ENCODE measurements at places on chromosomes 3 and 15. TPM values are rescaled to one million over a fixed set of nuclear protein-coding genes. Genes with fewer than 3 reads are reported as not detected.

DNA sequence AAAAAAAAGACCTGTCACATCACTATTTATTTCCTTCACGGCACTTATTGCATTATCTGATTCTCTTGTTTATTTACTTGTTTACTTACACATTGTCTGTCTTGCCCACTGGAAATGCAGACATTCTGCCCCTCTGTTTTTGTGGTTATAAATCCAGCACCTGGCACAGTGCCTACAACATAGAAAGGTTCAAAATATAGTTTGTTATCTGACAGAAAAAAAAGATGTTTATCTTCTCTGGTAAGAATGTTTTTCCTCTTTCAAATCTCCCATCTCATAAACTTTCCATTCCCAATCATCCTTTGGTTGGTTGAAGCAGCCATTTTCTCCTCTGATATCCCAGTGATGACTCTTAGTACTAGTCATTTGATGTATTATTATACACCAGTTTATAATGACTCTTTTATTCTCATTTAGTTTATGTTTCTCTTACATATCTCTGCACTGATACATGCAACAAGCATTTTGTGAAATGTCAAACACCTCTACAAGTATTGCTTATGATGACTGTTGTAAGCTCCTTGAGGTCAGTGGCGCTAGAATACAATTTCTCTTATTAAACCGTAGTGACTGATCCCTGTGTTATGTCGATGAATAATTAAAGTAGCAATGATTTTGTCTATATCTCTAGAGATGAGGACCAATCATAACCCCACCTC, 398.4 kb upstream of the TBL1XR1 start:
- DNase-seq = no peak

GRCh38 chr3:169498336-169498735, 165.2 kb downstream of the MECOM start:
- no peak for DNase-seq

DNA sequence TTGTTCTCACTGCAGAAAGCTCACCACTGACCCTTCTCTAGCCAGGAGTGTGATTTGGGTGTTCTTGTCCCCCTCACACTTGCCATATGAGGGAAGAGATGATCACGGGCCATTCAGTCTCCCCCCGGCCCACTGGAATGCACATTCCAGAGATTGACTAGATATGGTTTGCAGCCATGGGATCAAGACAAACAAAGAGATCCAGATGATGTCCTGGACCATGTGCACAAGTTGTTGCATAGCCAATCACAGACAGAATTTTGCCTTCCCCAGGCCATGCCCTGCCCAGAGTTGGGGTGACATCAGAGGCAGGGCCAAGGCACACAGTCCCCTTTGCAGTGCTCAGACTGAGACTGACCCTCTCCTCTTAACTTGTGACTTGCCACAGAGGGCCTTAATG, 14.8 kb downstream of the MUC13 start:
- no peak for DNase-seq

DNA sequence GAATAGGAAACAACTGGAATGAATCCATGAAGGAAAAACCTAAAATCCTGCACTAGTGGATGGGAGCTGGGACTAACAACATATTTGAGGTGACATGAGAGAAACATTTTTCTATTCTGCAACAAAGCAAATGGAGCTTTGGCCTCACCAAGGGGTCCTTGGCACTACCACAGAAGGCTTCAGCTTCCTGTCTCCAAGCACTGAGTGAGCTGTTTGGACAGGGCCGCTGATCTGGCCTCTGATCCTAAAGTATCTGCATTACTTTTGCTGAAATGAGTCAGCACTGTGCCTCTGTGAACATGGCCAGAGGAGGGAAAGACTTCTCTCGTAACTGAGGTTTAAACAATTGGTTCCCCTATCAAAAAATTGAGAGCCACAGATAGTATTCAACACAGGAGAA, 9.0 kb downstream of the ARPP21 start:
- DNase-seq = peak; percentile 27

- peak; percentile 64 for DNase-seq
Measured at GRCh38 chr3:189941679-189942078, 179.0 kb downstream of the P3H2 start.

GRCh38 chr3:146152834-146153233, 8.2 kb downstream of the PLOD2 start:
- no peak for DNase-seq

- DNase-seq = no peak
Measured at GRCh38 chr3:134334231-134334900, 39.9 kb downstream of the AMOTL2 start.

DNA sequence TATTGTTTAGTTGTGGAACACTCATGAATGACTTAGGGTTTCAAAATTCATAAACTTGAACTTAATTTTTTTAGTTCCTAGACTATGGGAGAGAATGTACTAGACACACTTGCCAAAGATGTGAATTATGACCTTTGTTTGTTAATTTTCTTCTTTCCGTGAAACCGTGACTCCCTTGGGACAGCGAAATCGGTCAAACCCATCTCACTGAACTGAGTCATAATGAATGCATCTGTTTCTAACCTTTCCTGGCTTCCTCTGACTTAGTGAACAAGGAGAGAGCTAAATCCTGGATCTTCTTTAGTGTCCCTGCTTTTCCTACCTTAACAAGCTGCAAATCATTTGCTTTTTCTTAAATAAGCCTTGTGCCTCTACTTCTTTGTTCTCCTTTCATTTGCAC, 85.5 kb downstream of the LARS2 start:
- DNase-seq = peak; percentile 25

DNA sequence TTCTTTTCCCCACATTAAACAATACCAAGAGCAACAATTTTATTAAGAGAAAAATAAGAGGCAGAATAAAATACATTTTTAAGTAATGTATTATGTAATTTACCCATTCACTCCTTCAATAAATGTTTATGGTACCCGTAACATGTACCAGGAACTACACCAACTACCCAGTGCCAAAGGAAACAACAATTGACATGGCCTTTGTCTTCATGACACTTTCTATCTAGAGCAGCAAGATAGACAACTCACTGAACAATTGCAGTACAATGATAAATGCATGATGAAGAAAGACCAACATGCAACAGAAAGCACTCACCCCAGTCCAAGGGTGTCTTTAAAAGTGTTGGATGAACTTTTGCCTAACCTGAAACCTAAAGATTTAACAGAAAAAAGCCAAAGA, 493.8 kb downstream of the IGSF11 start:
- no peak for DNase-seq

DNA sequence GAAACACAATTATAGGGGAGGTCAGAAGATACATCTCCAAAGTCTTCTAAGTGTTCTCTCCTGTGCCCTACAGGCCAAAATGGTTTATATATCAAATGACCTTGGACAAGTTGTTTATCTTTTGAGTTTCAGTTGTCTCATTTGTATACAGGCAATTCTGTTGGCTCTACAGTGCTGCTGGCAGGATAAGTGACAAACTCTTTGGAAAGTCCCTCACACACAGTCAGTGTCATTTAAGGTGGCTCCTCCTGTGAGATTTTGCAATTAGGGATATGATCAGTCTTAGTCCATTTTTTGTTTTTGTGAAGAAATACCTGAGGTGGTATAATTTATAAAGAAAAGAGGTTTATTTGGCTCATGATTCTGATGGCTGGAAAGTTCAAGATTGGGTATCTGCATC, 1035.8 kb upstream of the CFAP20DC start:
- no peak for DNase-seq

DNA sequence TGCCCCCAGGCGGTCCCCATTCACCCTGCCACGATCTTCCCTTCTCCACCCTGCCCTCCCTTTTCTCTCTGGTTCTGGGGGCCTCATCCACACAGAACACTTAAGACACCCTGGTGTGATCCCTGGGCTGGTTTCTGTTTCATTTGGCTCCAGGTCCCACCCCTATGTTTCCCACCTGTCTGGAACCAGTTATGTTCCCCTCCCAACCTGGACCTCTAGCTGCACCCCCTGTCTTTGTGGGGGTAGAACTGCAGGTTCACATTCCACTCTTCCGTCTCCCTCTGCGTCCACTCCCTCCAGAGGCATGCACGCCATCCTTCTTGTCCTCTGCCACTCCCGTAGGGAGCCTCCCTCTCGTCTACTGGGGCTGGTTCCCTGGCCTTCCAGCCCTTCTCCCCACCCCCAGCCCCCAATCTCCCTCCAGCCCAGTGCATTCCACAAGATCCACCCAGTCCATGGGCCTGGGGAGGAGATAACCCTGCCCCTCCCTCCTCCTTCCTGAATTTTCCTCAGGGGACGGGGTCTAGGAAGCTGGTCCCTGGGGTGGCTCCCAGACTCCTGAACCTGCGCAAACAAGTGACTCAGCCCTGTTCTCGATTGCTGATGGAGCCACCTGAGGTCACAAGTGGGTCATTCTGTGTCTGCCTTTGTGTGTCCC, 73.8 kb downstream of the ABTB1 start:
- no peak for DNase-seq

The GUCA1C gene
- total RNA-seq = not detected

GRCh38 chr3:72483554-72484104, 364.6 kb downstream of the SHQ1 start:
- DNase-seq = no peak

- no peak for DNase-seq
Measured at GRCh38 chr15:88250826-88251225, 5.7 kb downstream of the NTRK3 start.

GRCh38 chr3:86658876-86659275, 332.1 kb downstream of the VGLL3 start:
- DNase-seq = no peak

- no peak for DNase-seq
Measured at GRCh38 chr3:56415652-56416051, 52.6 kb downstream of the ERC2 start.

GRCh38 chr3:70476174-70476573, 163.7 kb upstream of the MDFIC2 start:
- DNase-seq = no peak

- no peak for DNase-seq
Measured at GRCh38 chr3:64760258-64760657, 72.5 kb upstream of the ADAMTS9 start.

GRCh38 chr3:103167850-103168249, 733.0 kb downstream of the ZPLD1 start:
- no peak for DNase-seq

The SNTN gene
- not detected for total RNA-seq

Data from lung microvascular endothelial cell (primary cell).